Adipocyte (in vitro differentiated cells): ENCODE measurements at places on chromosomes 5 and 9.

DNA sequence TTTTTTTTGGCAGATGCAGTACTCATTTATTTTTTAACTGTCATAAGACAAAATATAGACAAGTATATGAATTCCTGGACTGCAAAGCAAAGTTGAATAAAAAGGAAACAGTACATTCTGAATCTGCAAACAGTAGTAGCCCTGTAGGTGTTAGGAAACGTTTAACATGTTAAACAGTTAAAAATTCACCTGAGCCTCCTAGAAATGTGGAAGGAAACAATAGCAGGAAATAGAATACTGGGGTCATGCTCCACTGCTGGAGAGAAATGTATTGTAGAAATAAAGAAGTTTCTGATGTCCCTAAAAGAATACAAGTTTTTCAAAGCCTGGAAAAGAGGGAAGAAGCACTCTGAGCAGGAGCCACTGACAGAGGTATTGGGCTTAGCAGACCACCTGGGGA is 866.0 kb downstream of the PTPRD start:
- no peak for DNase-seq

- peak; percentile 32 for DNase-seq
Measured at GRCh38 chr5:125154301-125155110, 408.1 kb upstream of the ZNF608 start.

- DNase-seq = no peak
Measured at GRCh38 chr9:134852906-134853654, 27.5 kb upstream of the FCN2 start.

DNA sequence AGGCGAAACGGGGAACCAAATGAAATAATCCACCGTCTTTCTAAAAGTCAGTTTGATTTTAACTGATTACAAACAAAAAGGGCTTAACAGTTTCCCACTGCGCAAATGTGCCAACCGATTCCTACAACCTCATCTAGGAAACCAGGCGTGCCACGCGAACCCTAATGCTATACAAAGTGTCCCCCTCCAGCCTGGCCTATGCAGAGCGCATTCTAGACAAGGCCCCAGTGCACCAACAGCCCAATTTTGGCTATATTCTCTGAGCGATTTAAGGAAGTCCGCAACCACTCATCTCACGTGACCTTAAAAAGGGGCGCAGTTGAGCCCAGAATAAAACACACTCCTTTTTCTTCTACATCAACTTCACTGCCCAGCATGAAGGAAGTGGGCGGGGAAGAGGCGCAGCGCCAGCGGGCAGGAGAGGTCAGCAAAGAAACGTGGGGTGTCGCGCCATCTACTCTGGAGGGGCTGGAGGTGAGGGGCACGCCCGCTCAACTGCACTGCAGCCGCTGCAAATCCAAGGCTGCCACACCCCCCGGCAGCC is 779 bp downstream of the FAM13B start:
- DNase-seq = peak; percentile 65

DNA sequence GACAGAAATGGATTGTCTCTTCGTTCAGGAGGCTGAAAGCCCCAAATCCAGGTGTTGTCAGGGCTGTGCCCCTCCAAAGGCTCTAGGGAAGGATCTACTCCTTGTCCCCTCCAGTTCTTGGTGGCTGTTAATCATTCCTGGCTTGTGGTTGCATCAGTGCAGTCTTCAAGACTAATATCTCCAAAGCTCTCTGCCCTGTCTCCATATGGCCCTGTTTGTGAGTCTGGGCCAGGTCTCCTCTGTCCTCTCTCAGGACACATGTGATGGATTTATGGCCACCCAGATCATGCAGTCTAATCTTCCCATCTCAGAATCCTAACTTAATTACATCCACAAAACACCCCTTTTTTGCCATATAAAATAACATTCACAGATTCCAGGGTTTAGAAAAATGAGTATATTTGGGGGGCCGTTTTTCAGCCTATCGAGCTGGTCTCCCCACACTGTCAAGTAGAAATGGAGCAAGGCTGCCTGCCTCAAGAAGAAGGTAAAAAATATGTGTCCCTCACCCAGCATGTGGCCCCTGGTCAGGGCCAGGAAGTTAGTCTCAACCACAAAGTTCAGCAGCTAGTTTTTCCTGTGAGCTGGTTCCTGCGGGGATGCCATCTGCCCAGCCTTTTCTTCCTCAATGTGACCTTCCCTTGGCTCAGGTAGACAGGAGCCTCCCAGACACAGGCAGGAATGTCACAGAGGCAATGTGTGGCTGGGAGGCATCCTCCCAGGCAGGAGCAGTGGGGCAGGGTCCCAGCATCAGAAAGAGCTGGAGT is 509.4 kb downstream of the IRX1 start:
- no peak for DNase-seq

DNA sequence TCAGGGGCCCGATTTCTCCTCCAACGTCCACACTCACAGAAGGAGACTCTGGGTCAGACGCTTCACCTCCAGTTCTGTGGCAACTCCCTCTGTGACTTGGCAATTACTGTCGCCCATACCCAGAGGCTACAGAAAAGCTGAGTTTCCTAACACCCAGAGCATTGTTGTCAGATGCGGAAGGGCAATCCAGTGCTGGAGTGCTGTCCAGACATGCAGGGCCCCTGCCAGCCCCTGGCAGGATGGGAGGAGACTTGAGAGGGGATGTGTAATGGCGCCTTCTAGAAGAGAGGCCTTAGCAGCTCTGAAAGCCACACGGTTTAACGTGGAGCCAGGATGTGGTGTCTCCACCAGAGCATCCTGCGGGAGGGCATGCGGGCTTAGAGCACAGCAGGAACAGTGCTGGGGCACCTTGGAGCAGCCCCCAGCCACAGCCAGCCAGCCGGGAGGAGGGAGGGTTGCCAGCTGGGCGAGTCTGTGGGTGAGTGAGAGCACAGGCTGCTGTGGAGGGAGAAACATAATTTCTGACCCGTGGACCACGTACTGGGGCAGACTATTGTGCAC is 139.4 kb upstream of the IRX1 start:
- no peak for DNase-seq

- DNase-seq = no peak
Measured at GRCh38 chr9:113477661-113478060, 14.1 kb downstream of the RGS3 start.

DNA sequence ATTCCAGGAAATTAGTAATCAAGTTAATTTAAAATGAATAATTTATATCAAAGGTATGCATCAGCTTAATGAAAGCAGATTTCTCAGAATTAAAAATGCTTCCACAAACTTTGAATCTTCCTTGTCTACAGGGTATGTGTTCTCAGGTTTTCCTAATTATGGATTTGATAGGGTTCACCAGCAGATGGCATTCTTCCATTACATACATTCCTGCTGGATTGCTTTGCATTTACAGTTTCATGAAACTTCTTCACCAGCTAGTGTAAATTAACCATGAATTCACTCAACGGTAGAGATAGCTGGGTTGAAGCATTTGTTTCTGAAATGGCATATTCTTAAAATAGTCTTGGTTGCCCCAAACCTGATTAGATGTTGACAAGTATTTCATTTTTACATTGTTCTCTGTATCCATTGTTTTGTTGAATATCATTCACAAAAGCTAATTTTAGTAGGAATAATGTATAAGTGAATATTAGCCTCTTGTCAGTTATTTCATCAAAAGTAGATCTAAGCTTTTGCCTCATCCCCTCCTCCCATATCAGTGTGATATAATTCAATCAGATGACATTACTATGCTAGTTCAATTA is 68.7 kb upstream of the WDR41 start:
- peak; percentile 72 for DNase-seq

GRCh38 chr9:137795156-137795666 is 82.4 kb upstream of the CACNA1B start:
- DNase-seq = no peak

GRCh38 chr9:93082841-93083411 is 13.1 kb upstream of the CARD19 start:
- no peak for DNase-seq

- DNase-seq = peak; percentile 37
Measured at GRCh38 chr5:43075319-43076293, 35.5 kb upstream of the ANXA2R start.
